ENCODE measurements at places on chromosomes 11 and 22. TPM values are rescaled to one million over a fixed set of nuclear protein-coding genes. Genes with fewer than 3 reads are reported as not detected.
A peak's percentile ranks its signal among the peaks of the same experiment; 100 is the strongest.

- no peaks in the 10 kb centered on the region for H3K27me3 ChIP-seq
- H3K4me1 ChIP-seq, result peaks cover 16% of the 10 kb centered on the region
- no peak overlapping the region for H3K4me3 ChIP-seq
Observed at GRCh38 chr11:69554849-69555248, 73.4 kb downstream of the LINC01488 start.

DNA sequence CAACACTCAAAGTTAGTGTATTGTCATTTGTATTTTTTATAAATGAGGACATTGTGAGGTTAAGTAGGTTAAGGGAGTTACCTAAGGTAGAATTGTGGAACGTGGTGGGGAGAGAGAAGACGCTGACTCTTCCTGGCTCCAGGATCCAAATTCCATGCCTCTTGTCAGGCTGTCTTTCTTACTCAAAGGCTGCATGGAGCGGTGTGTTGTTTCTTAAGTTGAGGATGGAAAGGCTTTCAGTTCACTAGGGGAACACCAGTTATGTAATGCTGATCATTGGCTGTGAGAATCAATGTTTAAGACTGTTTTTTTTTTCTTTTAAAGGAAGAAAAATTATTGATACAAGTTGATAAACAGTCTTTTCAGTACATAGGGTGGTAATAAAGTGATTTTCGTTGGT lies 2.9 kb downstream of the UBE2L3 start:
- H3K27ac ChIP-seq, result peak overlapping the region; percentile 94
- H3K4me1 ChIP-seq, result peaks cover 41% of the 10 kb centered on the region
- no peak for DNase-seq
- H3K36me3 ChIP-seq, result peaks cover 3% of the 10 kb centered on the region
- no peaks in the 10 kb centered on the region for H3K27me3 ChIP-seq

- peaks cover 55% of the 10 kb centered on the region for H3K27me3 ChIP-seq
- DNase-seq, result no peak
- H3K27ac ChIP-seq, result no peak within 1 kb of the TSS
Observed at GRCh38 chr11:46277622-46278386, at the start of gene CREB3L1. Gene CREB3L1 (plus strand): TSS chr11:46277662. CDS start chr11:46278112, 450 bp downstream.

DNA sequence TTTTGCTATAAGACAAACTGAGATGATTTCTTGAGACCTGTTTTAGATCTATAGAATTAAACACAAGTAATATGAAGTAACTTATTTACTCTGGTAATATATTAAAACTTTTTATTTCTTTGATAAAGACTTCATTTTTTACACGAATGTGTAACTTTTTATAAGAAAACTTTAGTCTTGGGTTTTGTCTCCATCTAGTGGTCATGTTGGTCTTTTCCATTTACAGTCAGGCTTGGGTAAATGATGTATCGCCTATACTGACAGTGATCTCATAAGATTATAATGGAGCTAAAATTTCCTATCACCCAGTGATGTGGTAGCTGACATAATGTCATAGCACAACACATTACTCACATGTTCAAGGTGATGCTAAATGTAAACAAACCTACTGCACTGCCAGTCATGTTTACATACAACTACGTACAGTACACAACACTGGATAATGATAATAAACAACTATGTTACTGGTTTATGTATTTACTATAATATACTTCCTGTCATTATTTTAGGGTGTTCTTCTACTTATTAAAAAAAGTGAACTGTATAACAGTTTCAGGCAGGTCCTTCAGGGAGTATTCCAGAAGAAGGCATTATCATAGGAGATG lies 7.5 kb upstream of the C11orf97 start:
- H3K27ac ChIP-seq, result no peak overlapping the region
- H3K36me3 ChIP-seq, result peaks cover 2% of the 10 kb centered on the region
- no peaks in the 10 kb centered on the region for H3K27me3 ChIP-seq
- H3K4me3 ChIP-seq, result no peak overlapping the region
- no peak for DNase-seq

OTOG gene
- not detected for total RNA-seq

All from T-helper 17 cell (primary cell).